Endodermal cell (in vitro differentiated cells): ENCODE measurements at places on chromosomes 2 and 18.

GRCh38 chr2:25805987-25806386, 72.3 kb downstream of the ASXL2 start:
- DNase-seq = no peak

DNA sequence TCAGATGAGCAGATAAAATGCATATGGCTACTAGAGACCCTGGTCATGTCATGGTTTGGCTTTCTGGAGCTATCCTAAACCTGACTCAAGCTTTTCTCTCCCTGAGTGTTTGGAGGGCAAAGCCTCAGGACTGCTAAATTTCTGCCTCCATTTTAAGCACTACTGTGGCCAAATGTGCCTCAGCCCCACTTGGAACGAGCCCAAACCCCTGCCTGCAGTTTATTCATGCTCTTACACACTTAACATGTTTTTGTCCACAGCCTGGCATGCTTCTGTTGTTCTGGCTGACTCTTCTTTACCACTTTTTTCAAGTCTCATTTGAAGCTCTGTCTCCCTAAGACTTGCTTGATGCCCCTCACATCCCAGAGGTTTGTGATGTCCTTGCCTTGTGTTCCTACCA, 24.7 kb downstream of the MGAT5 start:
- DNase-seq = no peak

DNA sequence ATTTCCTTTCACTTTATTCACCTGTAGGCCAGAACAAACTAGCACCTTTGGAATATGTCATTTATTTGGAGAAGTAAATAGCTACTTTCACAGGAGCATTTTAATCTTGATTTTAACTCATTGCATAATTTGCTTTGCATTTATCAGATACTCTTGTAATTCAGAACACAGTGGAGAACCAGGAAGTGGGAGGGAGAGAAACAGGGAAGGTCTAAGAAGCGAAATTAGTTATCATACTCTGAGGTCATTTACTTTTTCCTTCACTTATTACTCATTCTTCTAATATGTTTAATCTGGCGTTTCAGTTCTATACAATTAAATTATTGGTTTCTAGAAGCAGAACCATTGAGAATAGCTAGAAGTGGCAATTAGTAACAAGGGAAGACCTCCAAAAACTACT, 20.7 kb downstream of the RBM44 start:
- DNase-seq = no peak

DNA sequence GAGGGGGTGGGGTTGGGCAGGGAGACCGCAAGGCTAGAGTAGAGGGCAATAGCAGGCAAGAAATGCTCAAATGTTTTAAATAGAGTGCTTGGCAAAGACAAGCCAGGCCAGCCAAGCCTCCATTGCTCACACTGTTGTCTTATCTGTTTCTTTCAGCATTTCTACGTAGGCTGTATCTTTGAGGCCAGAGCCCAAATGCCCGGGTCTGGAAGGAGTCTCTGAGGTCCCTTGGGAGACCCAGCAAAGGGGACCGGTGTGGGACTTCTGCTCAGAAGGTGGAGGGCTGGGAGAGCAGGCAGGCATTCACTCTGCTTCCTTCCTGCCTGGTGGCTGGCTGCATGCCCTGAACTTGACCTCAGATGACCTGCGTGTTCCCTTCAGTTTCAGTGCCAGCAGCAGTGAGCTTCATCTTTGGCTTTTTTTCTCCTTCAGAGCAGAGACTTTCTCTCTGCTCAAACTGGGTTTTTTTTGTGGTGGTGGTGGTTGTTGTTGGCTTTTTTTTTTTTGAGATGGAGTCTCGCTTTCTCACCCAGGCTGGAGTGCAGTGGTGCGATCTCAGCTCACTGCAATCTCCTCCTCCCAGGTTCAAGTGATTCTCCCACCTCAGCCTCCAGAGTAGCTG, 13.7 kb upstream of the TET3 start:
- DNase-seq = peak; percentile 62

GRCh38 chr2:127191331-127192219, 28.5 kb downstream of the CYP27C1 start:
- no peak for DNase-seq

GRCh38 chr2:160484859-160485520, 8.6 kb downstream of the RBMS1 start:
- no peak for DNase-seq

DNA sequence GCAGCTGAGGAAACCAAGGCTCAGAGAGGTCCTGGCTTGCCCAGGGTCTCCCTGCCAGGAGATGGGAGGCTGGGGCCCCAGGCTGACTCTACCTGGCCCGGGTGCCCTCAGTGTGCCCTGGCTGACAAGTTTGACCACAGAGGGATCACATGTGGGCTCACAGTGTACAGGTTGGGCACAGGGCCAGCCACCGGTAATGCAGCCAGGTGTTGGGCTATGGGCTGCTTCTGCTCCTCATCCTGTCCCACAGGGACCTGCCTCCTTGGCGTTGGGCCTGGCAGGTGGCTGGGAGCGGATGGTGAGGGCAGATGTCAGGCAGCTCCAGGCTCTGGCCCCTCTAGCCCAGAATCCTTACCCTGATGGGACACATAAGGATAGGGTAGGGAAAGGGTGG, 250.5 kb downstream of the LOXHD1 start:
- no peak for DNase-seq

- DNase-seq = no peak
These were observed 512.0 kb downstream of the CMPK2 start for GRCh38 chr2:6353669-6354068.

- no peak for DNase-seq
These were observed 16.5 kb upstream of the CYTIP start for GRCh38 chr2:157460384-157460837.

GRCh38 chr2:20147351-20147750, 77.6 kb downstream of the SDC1 start:
- DNase-seq = no peak

DNA sequence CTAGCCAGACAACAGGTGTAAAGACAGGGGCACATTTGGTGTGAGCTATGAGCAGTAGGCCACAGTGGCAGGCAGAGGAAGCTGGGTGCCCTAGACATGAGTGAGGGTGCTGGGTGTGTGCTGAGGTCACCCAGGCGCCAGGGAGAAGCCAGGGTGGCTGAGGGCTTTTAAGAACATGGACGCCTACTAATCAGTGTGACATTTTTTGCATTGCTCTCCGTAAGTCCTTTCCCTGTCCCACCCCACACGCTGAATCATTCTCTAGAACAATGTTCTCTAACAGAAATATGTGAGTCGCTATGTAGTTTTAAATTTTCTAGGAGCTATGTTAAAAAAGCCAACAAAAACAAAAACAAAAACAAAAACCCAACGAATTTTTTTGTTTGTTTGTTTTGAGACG, 204.5 kb upstream of the REV1 start:
- DNase-seq = peak; percentile 59

GRCh38 chr2:107276034-107276433, 390.1 kb upstream of the ST6GAL2 start:
- DNase-seq = no peak

DNA sequence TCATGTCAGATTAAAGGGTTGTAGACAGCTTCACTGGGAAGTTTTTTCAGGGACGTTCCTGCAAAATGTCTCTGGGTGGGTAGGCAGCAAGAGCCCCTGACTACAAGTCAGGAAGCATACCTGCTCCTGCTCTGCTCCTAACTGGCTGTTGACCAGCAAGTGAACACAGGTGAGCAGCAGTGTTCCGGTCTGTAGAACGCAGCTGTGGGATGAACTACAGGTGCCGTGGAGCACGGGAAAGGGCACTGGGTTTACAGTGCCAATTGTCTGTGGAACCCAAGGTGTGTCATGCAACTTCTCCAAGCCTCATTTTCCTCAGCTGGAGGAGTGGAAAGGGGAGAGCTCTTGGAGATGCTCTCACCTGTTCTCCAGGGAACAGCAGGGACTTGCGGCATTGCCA, 6.6 kb downstream of the ASB18 start:
- no peak for DNase-seq

GRCh38 chr18:69216321-69216720, 184.4 kb upstream of the DOK6 start:
- no peak for DNase-seq

DNA sequence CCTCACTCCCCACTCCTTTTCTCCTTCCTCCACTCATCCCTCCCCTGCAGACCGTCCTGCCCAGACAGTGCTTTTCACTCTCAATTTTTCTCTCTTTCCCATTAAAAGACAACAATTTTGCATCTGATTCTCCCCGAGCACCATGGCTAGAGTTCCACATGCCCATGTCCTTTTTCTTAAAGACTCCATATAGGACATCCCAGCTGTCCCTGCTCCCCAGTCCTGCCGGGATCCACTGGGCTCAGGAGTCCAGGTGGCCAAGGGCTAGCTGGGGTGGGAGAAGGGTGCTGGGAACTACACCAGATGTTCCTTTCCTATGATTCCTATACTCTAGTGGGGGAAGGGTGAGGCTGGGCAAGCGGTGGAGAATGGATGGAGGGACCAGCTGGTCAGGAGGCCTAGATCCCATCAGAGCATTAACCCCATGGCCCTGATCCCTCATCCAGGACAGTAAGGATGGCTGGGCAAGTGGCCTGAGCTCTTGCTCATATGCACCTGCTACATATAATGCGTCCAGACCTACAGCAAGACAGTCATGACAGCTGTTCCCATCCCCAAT, 52.8 kb upstream of the RMDN2 start:
- no peak for DNase-seq

GRCh38 chr2:101677658-101678057, 19.8 kb upstream of the MAP4K4 start:
- no peak for DNase-seq

DNA sequence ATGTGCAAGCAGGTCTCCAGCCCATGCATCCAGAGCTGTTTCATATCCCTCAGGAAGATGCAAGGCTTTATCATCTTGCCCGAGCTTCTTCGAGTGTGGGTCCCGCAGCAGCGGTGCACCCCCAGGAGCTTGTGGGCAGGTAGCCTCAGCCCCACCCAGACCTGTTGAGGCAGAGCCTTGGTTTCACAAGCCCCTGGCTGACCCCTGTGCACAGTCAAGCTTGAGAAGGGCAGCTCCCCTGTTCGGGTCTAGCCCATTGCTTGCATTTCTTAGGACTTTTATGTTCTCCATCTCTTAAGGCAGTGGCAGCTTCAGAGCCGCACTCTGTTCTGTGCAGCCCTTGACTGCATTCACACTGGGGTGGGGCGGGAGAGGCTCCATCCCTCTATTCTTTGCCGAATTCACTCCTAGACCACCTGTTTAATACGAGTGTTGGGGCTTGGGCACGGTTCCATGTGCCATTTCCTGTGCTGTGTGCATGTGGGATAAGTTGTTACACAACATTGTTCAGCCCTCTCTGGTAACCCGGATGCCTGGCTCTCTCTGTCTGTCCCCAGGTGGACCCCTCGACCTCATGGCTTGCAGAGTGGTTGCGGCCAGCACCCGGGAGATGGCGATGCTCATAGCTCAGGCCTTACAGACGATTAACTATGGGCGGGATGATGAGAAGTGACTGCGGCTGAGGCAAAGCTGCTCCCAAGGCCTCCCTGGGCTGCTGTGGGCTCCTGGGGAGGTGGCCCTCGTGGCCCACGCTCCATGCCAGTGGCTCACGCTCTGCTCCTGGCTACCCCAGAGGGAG, 48.7 kb downstream of the IMPA2 start:
- DNase-seq = no peak

- DNase-seq = no peak
These were observed 62.9 kb downstream of the SETBP1 start for GRCh38 chr18:44743631-44744030.

DNA sequence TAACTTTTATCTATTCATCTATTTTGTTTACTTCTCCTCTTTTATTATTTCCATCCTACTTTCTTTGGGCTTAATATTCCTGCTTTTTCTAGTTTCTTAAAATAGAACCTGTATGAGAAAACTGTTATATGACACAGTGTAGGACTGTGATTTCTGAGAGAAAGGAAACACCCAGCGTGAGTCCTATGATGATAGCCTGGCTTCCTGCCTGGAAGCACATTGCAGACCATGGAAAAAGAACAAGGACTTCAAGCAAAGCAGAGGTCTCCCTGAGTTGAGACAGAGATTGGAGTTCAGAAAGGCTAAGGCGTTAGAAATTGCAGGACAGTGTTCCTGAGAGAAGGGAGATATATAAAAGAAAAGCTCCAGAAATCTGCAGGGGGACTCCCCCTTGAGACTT, 7.8 kb downstream of the RBM44 start:
- no peak for DNase-seq

DNA sequence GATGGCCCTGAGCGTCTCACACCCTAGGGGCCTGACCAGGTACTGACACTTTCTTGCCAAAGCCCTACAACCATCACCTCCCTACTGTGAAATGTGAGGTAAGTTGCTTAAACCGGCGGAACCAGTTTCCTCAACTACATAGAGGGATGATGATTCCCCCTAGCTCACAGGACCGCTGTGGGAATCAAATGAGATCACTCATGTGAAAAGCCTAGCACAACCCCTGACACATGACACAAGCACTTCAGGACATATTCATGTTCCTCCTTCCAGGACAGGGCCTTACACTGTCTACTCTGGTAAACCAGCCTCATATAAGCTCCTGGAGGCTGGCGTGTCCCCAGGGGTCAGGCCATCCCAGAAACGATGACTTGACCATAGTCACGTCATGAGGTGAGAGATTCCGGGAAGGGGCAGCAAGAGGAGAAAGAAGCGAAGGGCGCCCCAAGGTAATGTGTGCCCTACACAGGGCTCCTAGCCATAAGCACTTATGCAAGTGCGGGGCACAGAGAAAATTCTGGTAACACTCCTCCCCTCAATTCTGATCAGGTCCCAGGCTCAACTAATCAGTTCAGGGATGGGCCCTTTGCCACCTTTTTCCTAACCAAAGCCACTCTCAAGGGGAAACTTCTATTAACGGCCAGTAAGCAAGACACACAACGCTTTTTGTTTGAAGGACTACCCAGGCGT, 49.5 kb downstream of the C2orf42 start:
- DNase-seq = peak; percentile 95

DNA sequence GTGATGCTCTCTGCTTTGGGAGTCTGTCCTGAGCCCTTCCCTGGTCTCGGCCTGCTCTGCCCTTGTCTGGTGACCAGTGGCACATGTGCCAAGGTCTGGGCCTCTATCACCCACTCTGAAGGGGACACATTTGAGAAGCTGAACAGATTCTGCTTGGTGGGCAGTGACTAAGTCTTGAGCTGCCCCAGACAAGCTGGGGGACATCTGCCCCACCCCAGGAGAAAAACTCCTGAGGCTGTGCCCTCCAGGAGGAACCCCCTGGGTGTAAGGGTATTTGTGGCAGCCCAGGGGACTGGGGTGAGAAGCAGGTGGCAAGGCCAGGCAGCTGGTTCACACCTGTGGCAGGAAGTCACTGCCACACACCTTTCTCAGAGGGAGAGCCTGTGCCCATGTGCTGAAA, 342.1 kb downstream of the DYSF start:
- DNase-seq = no peak

DNA sequence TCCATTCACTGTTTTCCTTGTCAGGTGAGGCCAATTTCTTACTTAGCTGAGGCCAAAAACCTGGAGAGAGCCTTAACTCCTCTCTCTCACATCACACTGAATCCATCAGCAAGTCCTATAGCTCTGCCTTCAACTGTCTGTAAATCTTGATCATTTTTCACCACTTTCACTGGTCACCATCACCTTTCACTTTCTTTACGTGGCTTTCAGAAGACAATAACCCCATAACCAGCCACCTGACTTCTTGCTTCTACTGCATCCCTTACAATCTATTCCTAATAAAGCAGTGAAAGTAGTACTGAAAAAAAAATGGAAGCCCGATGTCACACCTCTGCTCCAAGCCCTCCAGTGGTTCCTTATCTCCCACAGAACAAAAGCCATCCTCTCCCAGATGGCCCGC, 7.7 kb downstream of the LOXL3 start:
- no peak for DNase-seq
